M059J (cell line): ENCODE measurements at places on chromosomes 6 and 20. TPM values are rescaled to one million over a fixed set of nuclear protein-coding genes. Genes with fewer than 3 reads are reported as not detected.

The MYCT1 gene
- 0.32 and 0.37 TPM in 2 replicates for total RNA-seq

The C6orf163 gene
- not detected in 2 replicates for total RNA-seq

The HDGFL1 gene
- not detected in 2 replicates for total RNA-seq

The C20orf204 gene
- 0.02 TPM in 2 replicates for total RNA-seq

The TNF gene
- 0.47 and 0.62 TPM in 2 replicates for total RNA-seq

The NHSL1 gene
- total RNA-seq, result 6.2 and 10.1 TPM in 2 replicates

The SERAC1 gene
- 11.4 and 14.8 TPM in 2 replicates for total RNA-seq

The UST gene
- total RNA-seq, result 11.3 and 14.4 TPM in 2 replicates

The TREML1 gene
- total RNA-seq, result not detected in 2 replicates

The ASIP gene
- total RNA-seq, result not detected in 2 replicates

The C20orf202 gene
- not detected in 2 replicates for total RNA-seq

The RBBP9 gene
- 28.8 and 50.4 TPM in 2 replicates for total RNA-seq

The ACTL10 gene
- not detected in 2 replicates for total RNA-seq

The TMEM30A gene
- total RNA-seq, result 159 and 198 TPM in 2 replicates

The SIGLEC1 gene
- total RNA-seq, result not detected in 2 replicates

The ARFGEF2 gene
- 23.1 and 35.4 TPM in 2 replicates for total RNA-seq

The SRC gene
- total RNA-seq, result 16.5 and 24.3 TPM in 2 replicates

The CLDN20 gene
- total RNA-seq, result not detected in 2 replicates
